ENCODE measurements at places on chromosomes 2 and 18.

- DNase-seq: no peak
These were observed 12.8 kb upstream of the NPPC start for GRCh38 chr2:231939022-231939421.

DNA sequence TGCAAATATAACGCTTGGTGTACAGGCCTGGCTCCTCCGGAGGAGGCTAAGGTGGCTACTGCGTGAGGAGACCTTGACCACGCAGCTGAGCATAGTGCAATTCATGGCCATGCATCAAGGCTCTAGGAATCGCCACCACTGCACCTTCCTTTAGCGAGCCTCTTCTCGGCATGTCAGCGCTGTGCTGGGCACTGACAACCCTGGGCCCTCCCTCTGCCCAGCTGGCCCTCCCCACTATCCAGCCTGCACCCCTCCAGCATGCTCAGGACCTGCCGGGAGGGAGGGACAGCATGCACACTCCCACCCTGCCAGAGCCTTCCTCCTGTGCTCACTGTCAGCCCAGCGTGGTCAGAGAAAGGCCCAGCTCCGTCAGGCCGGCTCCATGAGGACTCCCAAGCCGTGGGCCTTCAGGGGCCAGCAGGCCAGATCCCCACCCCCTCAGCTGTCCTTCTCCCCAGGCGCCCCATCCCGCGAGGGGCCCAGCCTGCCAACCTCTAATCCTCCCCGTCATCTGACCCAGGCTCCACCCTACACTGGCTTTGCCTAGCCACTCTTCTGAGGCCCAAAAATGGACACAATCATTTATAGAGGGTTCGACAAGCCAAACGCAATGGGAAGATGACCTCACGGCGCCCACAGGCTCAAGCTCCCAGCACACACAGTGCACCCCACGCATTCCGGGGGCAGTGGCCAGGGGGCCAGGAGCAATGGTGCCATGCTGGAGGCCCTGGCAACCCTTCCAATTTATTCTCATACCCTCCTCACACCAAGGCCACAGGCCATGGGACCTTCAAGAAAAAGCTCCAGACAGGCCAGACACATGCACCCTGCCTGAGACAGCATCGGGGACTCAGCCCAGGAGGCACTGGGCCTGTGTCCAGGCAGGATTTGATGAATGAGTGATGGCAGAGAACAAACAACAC, 3.5 kb downstream of the BIN1 start:
- DNase-seq: no peak

DNA sequence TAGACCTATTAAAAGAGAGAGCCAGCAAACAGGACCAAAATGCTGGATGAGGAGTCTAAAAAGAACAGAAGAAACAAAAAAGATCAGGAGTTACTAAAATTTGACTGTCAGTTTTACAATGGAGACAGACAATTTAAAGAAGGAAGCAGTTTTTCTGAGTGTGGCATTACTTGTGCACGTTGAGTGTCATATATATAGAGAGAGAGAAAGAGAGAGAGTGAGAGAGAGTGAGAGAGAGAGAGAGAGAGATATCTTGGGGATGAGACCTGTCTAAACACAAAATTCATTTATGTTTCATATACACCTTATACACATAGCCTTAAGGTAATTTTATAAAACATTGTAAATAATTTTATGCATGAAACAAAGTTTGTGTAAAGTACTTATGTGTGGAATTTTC, 2.1 kb upstream of the GALNT3 start:
- no peak for DNase-seq

GRCh38 chr18:54416436-54416835, 58.7 kb downstream of the C18orf54 start:
- DNase-seq: no peak

- DNase-seq: no peak
These were observed 37.0 kb downstream of the CD8B2 start for GRCh38 chr2:106523976-106524665.

- no peak for DNase-seq
These were observed 688.9 kb upstream of the ID2 start for GRCh38 chr2:7992612-7993602.

- DNase-seq: no peak
These were observed 64.7 kb downstream of the BCL2 start for GRCh38 chr18:63254716-63255399.

DNA sequence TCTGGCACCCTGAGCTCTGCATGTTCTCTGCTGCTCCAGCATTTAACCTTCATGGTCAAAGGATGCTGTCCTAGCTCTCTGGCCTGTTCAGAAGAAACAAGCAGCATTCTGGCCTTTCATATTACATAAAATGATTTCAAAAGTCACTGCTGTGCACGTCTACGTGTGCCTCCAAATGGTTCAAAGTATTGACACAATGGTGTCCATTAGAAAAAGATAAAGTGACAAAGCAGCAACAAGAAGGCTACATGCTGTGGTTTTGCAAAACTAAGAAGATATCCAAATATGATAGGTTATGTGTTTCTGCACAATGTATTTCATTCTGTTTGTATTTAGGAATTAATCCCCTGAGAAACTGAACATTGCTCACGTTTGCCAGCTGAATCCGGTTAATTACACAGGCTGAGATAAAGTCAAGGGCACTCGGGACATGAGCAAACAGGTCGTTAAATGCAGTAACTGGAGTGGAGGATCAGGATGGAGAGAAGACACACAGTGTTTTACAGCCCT, 258.5 kb downstream of the DOK6 start:
- DNase-seq: no peak

DNA sequence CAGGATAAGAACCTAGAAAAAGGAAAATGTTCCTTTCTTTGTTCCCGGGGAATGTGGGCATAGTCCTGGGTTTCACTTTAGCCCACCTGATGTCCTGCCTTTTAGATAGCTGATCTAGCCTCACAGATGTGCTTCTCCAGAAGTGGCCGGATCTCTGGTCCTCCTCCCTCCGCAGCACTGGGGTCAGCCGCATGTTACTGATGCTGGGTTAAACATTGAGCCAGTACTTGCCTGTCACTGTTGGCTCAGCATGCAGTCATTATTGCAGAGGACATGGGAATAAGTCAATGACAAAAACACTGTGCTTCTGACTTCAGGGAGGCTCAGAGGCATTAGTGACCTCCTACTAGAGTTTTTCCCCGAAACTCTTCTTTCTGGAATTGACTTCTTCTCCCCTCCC, 27.6 kb downstream of the NCK2 start:
- no peak for DNase-seq

- DNase-seq: no peak
These were observed 879 bp upstream of the GALNT5 start for GRCh38 chr2:157256626-157257025.

DNA sequence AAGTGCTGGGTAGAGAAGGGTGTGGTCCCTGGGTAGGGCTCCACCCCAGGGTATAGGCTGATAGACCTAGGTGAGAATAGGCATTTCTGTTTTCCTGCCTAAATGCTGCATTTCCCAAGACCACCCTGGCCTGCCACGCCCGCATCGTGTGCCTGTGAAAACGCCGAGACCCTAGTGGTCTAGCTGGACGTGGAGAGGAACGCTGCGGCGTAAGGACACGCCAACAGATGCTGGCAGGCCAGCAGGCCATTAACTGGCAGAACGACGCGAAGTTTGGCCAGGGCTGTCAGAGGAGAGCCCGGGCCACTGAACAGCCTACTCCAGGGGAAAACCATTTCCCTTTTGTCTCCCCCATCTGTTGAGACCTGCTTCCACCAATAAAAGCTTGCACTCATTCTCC, 373.2 kb upstream of the FIGN start:
- no peak for DNase-seq

GRCh38 chr18:25805939-25806338, 284.5 kb downstream of the SS18 start:
- DNase-seq: no peak

GRCh38 chr2:20614201-20615067, 36.5 kb downstream of the HS1BP3 start:
- DNase-seq: no peak

DNA sequence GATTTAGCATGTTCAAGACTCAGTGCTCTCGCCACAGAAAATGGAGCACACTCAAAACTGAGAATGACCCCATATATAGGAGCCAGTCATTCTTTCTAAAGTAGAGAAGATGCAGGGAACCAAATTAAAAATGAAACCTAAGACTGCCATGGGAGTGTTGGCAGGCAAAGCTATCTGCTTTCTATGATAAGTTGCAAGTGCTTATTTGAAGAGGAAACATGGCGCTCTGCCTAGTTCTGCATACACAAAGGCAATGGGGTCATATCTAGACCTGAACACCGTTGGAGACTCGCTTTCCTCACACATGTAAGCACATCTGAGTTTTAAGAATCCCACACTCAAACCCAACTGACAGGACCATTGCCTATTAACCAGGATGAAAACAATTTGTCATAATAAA, 292.5 kb downstream of the ALK start:
- no peak for DNase-seq

GRCh38 chr18:52391810-52392559, 52.0 kb downstream of the DCC start:
- DNase-seq: no peak

DNA sequence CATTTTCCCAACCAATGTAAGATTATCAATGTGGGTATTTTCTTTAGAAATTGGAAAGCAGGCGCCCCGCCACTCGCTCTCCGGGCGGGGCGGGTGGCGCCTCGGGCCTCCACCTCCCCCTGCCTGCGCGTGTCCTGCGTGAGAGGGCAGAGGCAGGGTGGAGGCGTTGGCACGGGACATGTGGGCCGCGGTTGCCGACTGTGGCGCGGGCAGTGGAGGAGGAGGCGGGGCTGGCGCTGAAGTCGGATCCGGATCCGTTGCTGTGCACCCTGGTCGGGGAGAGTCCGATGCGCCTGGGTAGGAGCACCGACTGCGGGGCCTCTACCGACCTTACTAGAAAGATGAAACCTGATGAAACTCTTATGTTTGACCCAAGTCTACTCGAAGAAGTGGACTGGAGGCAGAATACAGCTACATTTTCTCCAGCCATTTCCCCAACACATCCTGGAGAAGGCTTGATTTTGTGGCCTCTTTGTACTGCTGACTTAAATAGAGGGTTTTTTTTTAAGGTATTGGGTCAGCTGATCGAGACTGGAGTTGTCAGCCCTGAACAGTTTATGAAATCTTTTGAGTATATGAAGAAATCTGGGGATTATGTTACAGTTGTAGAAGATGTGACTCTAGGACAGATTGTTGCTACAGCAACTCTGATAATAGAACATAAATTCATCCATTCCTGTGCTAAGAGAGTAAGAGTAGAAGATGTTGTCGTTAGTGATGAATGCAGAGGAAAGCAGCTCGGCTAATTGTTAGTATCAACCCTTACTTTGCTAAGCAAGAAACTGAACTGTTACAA, 37.9 kb downstream of the PMS1 start:
- no peak for DNase-seq

GRCh38 chr18:8978394-8978793, 124.1 kb upstream of the NDUFV2 start:
- DNase-seq: no peak

- no peak for DNase-seq
These were observed 59.4 kb downstream of the STEAP3 start for GRCh38 chr2:119282996-119283511.

DNA sequence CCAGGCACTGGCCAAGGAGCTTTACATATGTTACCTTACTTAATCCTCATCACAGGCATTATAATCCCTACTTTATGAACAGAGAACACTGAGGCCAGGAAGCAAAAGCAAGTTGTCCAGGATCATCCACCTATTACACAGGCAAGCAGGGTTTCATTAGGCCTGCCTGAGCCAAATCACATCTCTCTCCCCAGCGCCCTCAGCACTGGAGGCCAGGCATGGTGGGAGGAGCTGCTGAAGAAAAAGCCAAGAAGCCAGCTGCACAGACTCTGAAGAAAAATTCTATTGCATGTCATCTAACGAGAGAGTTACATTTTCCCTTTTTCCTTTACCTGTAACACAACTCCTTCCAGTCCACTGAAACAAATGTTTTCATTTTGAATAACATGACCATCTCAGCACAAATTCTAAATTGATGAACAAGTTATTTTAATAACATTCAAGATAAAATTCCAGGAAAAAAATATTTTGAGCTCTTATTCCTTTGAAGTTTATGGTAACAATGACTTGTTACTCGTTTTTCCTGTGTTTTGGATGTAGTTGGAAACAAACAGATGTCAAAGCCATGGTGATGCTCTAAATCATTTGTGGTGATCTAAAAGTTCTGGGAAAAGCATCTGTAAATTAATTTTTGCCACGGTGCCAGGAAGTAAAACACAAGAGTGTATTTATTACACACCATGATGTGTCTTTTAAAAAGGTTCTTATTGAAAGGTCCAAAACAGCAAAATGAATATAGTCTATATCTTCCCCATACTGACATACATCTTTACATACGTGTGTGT, 139.0 kb upstream of the ITGB6 start:
- no peak for DNase-seq

DNA sequence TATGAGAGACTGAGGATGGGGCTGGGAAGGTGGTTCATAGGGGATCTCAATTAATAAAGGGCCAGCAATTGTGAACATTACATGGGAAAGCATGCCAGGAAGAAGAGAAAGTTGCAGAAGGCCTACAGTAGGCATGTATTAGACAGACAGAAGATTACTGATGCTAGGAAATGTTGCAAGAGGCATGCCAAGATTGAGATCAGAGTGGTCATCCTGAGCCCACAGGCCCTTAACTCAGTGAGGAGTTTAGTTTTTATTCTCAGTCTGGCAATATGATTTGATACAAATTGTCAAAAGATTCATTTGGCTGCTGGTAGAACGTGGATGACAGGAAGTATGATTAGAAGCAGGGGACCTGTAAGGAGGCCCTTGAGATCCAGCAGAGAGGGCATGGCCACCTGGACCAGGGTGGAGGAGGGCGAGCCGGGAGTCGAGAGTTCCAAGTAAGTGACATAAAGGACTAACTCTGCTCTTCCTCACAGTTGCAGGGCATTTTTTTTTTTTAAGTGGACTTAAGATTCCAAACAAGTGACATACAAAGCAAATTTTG, 54.9 kb downstream of the EPHA4 start:
- DNase-seq: no peak

GRCh38 chr18:41153871-41154270, 801.2 kb upstream of the PIK3C3 start:
- DNase-seq: no peak

DNA sequence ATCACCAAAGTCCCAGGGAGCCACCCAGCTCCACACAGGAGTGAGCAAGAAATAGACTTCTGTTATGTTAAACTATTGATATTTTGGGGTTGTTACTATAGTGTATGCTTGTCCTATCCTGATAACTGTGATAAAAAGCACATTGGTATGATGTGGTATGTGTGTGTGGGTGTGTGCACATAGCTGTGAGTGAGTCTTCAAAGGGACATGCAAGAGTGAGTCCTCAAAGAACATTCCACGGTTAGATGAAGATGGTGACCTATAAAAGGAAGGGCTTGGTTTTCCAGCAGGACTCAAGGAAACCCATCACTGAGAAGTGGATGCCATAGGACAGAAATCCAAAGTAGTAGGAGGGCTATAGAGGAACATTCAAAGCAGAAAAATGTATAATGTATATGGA, 342.9 kb downstream of the TSN start:
- no peak for DNase-seq

Measured in kidney capillary endothelial cell (primary cell).